HS-5 (cell line): ENCODE measurements at places on chromosomes 5 and 9.

GRCh38 chr5:89707891-89708290, 701.7 kb downstream of the CETN3 start:
- DNase-seq: no peak

DNA sequence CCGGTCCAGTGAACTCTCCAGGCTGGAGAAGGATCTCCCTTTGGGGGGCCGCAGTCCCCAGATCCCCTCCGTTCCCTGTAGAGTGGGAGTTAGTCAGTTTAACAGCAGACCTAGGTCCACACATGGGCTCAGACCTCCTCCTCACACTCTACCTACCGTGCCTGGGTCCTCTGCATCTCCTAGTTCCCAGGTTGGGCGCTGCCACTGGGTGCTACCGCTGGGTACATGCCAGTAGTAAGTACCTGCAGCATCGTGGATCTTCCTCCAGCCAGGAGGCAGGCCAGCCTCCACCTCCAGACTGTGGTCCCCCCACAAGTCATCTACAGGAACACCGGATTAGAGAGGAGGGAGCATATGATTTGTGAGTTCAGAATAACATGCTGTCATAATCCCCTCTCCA, 802 bp downstream of the APBB3 start:
- no peak for DNase-seq

DNA sequence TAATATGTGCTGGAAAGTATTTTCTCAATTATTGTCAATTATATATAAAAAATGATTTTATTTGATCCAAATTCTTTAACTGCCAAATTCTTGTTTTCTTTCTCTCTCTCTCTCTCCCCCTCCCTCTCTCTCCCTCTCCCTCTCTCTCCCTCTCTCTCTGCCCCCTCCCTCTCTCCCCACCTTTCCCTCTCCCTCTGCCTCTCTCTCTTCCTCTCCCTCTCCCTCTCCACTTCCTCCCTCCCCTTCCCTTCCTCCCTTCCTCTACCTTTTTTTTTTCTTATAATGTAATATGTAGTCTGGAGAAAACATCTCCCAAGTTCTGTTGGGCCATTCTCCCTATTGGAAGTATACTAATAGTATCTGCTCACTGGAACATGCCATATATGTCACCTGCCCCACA, 6.4 kb upstream of the RFX3 start:
- no peak for DNase-seq

- no peak for DNase-seq
These were observed 151.7 kb upstream of the POU5F2 start for GRCh38 chr5:93893075-93893474.

GRCh38 chr5:169127431-169127830, 173.5 kb downstream of the SLIT3 start:
- DNase-seq: no peak
